ENCODE measurements at places on chromosomes 12 and 14.

DNA sequence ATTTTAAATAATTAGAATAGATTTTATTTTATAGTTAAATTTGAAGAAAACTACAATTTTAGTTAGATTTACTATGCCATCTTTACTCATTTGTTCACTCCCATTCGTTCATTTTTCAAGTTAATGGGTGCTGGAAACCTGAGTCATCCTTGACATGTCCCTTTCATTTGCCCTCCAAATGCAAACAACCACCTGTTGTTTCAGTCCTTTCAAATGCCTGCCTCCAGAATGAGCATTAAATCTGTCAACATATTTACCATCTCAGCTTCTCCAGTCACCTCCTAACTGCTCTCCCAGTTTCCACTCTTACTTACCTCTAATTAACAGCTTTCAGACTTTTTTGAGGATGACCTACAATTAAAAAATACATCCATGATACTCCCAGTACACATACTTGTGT, 375.5 kb downstream of the RAD51B start:
- no peak for DNase-seq

DNA sequence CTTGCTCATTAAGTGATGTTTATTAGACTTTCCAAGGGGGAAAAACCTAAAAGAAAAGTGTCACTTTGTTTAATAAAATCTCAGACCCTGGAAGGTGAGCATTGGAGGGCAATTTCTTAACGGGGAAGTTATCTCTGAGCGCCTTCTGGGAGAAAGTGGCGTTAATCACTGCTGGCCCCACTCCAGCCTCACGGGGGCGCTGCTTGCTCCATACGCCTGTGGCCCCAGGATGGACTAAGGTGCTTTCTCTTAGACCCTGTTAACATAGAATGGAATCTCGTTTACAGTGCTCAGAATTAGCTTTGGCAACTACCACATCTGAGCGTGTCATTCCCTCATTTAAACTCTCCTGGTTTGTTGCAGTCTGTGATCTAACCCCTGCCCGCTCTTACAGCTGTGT, 16.4 kb upstream of the PRIMA1 start:
- DNase-seq = no peak

GRCh38 chr12:128801879-128802391, 21.8 kb downstream of the SLC15A4 start:
- no peak for DNase-seq

DNA sequence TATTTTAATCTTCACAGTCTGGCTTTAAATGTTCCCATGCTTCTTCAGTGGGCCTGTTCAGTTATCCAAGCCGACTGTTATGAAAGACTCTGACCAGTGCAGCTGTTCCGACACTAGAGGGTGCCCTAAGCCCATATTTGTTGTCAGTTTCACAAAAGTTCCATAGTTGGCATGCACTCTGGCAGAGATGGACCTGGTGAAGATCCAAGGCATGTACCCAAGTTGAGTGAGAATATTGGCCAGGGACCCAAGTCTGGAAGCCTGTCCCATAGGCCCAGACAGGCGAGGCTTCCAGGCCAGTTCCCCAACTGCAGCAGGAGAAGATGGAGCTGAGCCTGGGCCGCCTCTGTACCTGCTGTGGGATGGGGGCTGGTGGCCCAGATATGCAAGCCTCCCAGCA, 27.4 kb upstream of the GUCY2C start:
- peak; percentile 26 for DNase-seq

DNA sequence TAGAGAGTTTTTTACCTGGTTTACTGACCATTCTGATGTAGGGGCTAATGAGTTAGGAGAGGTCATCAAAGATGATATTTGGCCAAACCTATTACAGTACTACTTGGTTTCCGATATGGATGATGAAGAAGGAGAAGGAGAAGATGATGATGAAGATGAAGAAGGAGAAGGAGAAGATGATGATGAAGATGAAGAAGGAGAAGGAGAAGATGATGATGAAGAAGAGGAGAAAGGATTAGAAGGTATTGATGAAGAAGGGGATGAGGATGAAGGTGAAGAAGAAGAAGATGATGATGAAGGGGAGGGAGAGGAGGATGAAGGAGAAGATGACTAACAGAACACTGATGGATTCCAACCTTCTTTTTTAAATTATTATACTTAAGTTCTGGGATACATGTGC, 196.6 kb downstream of the TMX1 start:
- DNase-seq = no peak

- no peak for DNase-seq
These were observed 250.4 kb downstream of the SOX5 start for GRCh38 chr12:23699031-23699430.

GRCh38 chr14:98926146-98926545, 345.9 kb downstream of the BCL11B start:
- DNase-seq = no peak

GRCh38 chr12:117032593-117033381, 66.4 kb downstream of the TESC start:
- peak; percentile 40 for DNase-seq

DNA sequence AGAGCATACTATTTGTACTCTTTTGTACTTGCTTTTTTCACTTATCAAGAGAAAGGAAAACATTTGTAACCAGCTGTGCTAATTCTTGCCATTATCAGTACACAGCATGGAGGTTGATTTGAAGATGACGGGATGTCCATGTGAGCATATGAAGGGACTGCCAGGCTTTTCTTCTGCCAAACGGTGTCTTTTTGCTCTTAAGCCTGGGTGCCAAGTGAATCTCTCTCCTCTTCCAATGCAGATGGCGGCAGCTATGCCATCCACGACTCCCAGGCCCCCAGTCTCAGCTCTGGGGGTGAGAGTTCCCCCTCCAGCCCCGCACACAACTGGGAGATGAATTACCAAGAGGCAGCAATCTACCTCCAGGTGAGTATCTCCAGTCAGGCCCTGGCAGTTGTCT, 38.9 kb downstream of the TPCN1 start:
- no peak for DNase-seq

DNA sequence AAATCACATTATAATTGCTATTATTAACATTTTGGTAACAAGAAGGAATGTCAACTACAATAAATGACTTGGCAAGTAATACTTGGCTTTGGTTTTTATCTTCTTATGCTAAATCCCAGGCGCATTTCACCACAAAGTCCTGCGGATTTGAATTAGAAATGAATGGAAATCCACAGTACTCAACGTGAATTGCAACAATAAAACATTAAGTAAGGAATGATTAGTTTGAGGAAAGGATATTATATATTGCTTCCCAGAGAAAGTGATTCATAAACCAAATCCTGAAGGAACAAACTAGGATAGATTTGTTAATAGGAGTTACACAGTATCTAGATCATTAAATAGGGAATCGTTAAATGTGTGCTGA, 1089.7 kb downstream of the TRHDE start:
- DNase-seq = no peak

DNA sequence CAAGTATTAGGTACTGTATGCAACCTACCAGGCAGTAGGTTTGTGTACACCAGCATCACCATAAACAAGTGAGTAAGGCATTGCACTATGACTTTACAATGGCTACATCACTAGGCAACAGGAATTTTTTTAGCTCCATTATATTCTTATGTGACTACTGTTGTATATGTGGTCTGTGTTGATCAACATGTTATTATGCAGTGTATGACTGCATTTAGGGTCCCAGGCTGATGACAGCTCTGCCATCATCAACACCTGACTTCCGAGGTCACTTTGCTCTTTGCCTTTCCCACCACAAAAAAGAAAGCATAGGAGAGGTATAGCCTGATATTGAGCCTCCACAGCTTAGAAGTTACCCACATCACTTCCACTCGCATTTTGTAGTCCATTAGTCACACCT, 217.5 kb upstream of the PELI2 start:
- DNase-seq = no peak

- DNase-seq = peak; percentile 99
These were observed at the start of gene TEDC1 for GRCh38 chr14:105490572-105491365. Gene TEDC1, plus strand, starts transcription at chr14:105491246. Its CDS starts 130 bp downstream, at chr14:105491376.

DNA sequence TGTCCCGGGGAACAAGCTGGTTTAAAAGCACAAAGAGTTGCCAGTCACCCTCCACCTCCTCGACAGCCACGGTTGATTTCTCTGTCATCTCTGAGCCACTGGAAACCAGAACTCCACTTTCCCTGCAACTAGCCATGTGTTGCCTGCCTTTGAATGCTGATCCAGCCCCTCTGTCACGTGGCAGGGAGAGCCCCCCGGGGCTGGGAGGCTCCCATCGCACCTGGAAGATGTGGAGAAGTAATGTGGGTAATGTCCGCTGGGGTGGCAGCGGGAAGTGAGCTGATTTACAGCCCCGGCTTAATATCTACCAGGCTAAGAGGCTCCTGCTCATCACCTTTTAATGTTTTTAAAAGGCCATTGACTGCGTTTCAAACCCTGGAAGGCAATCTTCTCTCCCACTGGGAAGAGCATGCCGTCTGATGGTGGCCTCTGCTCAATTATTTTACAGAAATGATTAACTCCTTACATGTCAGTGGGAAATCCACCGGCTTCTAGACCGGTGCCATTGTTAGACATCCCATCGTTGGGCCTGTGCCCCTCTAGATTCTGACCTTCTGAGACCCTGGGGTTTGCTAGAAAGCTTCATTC, 7.4 kb downstream of the PRIMA1 start:
- DNase-seq = no peak
